Peyer's patch (tissue), 4 donors: ENCODE measurements at places on chromosomes 6 and 20. TPM values are rescaled to one million over a fixed set of nuclear protein-coding genes. Genes with fewer than 3 reads are reported as not detected.

ROMO1 gene
- total RNA-seq = 259 TPM

GRCh38 chr6:101760843-101761621 lies 367.5 kb downstream of the GRIK2 start:
- H3K4me1 ChIP-seq = no peaks in the 10 kb centered on the region
- H3K4me3 ChIP-seq = no peak overlapping the region
- H3K27ac ChIP-seq = no peak overlapping the region
- no peaks in the 10 kb centered on the region for H3K36me3 ChIP-seq
- no peak for DNase-seq
- H3K27me3 ChIP-seq = no peaks in the 10 kb centered on the region

DNA sequence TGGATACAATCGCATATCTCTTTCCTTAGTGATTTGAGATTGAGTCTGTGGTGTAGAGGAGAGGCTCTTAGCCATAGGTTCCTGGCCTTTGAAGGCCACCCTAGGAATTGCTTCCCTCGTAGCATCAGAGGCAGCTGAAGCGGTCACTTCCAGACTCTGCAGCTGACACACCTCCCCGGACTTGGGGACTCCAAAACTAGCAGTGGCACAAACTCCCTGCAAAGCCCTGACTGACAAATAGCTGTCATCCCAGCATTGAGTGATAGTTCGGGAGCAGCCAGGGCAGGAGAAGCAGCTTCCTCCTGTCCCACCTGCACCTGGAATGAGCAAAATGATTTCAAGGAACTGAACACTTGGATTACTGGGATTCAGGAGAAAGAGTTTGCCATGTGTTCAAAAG lies 100.5 kb upstream of the QKI start:
- no peaks in the 10 kb centered on the region for H3K27me3 ChIP-seq
- H3K4me1 ChIP-seq = no peaks in the 10 kb centered on the region
- no peak overlapping the region for H3K27ac ChIP-seq
- H3K4me3 ChIP-seq = no peak overlapping the region
- no peaks in the 10 kb centered on the region for H3K36me3 ChIP-seq

DNA sequence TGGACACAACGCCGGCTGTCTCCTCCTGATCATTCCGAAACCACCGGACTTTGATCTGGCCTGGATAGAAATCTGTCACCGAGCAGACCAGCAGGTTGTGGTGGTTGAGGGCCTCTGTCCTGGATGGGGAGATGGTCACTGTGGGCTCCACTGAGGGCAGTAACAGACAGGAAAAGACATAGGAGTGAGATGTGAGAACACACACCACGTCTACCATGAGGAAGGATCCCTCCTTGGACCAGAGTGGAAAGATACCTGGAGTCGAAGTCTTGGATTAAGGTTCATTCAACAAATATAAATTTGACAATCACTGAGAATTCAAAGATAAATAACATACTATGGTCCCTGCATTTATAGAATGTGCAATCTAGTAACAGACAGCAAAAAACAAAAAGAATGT lies 4.4 kb downstream of the HLA-DQB1 start:
- no peak for DNase-seq
- no peak overlapping the region for H3K4me3 ChIP-seq
- H3K27ac ChIP-seq = no peak overlapping the region

GRM1 gene
- not detected for total RNA-seq

DNA sequence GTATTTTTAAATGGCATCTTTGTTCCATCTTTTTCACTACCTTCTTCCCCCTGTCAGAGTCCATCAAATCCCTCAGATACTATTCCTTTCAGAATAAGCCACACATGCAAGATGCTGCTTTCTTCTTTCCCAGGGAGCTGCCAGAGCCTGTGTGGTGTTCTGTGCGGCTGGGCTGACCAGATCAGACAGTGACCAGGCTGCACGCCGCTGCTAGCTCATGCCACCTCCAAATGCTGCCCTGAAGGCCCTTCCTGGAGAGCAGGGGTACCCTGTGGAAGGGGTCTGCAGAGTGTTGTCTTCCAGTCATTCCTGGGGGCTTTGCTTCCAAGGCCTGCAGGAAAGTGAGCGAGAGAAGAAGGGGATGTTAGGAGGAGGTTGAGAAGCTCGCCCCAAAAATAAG lies 179.1 kb upstream of the SUPT3H start:
- no peak for DNase-seq
- H3K4me3 ChIP-seq = no peak overlapping the region
- no peaks in the 10 kb centered on the region for H3K4me1 ChIP-seq
- H3K36me3 ChIP-seq = no peaks in the 10 kb centered on the region
- peak overlapping the region; percentile 44 for H3K27ac ChIP-seq

DNA sequence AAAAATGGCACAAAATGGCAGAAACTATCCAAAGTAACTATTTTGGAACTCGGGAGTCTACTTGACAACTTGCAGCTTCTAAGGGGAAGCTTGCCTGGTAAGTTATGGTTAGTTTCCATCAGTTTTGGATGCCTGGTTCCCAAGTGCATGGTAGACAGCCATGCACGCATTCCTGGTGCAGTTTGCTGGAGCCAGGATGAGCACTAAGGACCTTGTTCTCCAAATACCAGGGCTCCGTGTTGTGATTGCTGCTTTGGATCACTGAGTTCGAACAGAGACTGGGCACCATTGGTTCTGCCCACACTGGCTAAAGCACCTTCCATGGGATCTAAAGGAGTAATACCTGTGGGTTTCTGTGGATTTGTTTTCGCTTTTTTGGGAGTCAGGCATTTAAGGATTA lies 103.7 kb downstream of the FAM120B start:
- H3K27me3 ChIP-seq = no peaks in the 10 kb centered on the region
- no peak overlapping the region for H3K4me3 ChIP-seq
- H3K27ac ChIP-seq = no peak overlapping the region
- H3K36me3 ChIP-seq = peaks cover 13% of the 10 kb centered on the region

MUC22 gene
- not detected for total RNA-seq

SNRPB2 gene
- total RNA-seq = 9.9 TPM

- peak overlapping the region; percentile 92 for H3K27ac ChIP-seq
- H3K4me3 ChIP-seq = peak overlapping the region; percentile 84
- H3K36me3 ChIP-seq = peaks cover 32% of the 10 kb centered on the region
- no peak for DNase-seq
- H3K4me1 ChIP-seq = no peaks in the 10 kb centered on the region
Observed at GRCh38 chr6:159760602-159761057, 1.2 kb upstream of the ACAT2 start.

DNA sequence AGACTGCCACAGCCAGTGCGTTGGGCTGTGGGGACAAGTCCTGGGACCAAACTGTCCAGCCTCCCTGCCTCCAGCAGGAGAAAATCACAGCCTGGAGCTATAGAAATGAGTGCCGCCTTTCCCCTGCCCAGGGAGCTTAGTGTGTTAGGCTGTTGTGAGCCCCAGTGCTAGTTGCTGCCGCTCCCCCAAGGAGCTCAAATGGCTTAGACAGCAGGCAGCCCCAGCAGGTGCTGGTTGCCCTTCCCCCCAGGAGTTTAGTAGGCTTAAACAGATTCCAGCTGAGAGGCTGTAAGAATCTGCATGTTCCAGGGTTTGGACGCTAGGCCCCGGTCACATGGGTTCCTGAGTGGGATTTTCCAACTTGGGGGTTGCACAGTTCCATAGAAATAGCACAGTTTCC lies 27.2 kb upstream of the HMGN3 start:
- H3K4me1 ChIP-seq = no peaks in the 10 kb centered on the region
- no peak for DNase-seq

GJA1 gene
- total RNA-seq = 19.8 TPM

GPR6 gene
- not detected for total RNA-seq

DNA sequence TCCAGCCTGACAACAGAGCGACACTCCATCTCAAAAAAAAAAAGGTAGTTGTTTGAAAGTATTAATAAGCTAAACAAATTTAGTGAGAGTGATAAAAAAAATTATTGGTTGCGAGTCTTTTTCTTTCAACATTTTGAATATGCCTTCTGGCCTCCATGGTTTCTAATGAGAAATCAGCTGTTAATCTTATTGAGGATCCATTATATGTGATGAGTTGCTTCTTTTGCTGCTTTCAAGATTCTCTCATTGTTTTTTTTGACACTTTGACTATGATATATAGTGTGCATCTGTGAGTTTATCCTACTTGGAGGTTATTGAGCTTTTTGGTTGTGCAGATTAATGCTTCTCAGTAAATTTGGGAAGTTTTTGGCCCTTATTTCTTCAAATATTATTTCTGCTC lies 15.6 kb upstream of the CMTR1 start:
- no peak overlapping the region for H3K4me3 ChIP-seq
- H3K27me3 ChIP-seq = no peaks in the 10 kb centered on the region
- H3K4me1 ChIP-seq = no peaks in the 10 kb centered on the region
- H3K36me3 ChIP-seq = no peaks in the 10 kb centered on the region
- DNase-seq = no peak

GRCh38 chr6:158066136-158066781 lies 84.6 kb downstream of the SYNJ2 start:
- DNase-seq = no peak
- no peaks in the 10 kb centered on the region for H3K4me1 ChIP-seq
- no peak overlapping the region for H3K27ac ChIP-seq

ATAT1 gene
- total RNA-seq = 25.2 TPM

- H3K4me3 ChIP-seq = no peak overlapping the region
- no peak for DNase-seq
- no peak overlapping the region for H3K27ac ChIP-seq
- H3K27me3 ChIP-seq = no peaks in the 10 kb centered on the region
Observed at GRCh38 chr20:16926626-16927430, 178.7 kb downstream of the OTOR start.

EDN1 gene
- total RNA-seq = 5.8 TPM

GRCh38 chr6:1335367-1336037 lies 23.6 kb downstream of the FOXQ1 start:
- no peaks in the 10 kb centered on the region for H3K36me3 ChIP-seq
- H3K27me3 ChIP-seq = no peaks in the 10 kb centered on the region
- H3K27ac ChIP-seq = no peak overlapping the region
- peak; percentile 58 for DNase-seq
- H3K4me1 ChIP-seq = no peaks in the 10 kb centered on the region
- H3K4me3 ChIP-seq = no peak overlapping the region

DNA sequence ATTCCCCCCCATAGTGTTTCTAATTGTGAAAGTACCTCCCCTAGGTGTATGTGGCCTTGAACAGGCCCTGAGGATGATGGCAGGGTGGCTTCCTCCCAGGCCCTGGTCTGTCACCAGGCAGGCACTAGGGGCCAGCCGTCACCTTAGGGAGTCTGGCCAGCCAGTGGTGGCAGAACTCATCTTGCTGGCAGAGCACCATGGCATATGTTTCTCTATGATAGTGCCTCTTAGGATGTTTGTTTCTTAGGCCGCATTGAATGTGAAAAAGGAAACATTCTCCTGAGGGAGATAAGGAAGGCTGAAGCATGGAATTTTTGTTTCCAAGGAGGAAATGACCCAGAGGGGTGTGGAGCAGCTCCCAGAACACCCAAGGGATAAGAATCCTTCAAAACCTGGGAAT lies 45.2 kb upstream of the KLHL31 start:
- no peaks in the 10 kb centered on the region for H3K36me3 ChIP-seq
- no peak overlapping the region for H3K27ac ChIP-seq
- no peak overlapping the region for H3K4me3 ChIP-seq
- no peaks in the 10 kb centered on the region for H3K4me1 ChIP-seq

DNA sequence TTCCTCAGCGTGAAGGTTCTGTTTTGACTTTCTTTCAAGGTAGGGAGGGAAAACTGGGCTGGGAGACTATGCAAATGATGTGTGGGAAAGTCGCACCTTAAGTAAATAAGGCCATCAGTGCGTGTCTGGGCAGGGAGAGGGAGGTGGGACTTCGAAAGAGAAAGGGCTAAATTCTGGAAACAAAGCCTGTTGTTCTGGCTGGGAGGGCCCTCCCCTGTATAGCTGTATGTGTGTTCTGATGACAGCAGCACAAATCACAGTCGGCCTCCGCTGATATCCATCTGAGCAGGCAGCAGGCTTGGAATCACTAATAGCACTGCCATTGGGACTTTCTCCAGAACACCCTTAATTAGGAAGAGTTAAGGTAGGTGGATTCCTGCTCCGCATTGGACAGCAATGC lies 19.2 kb downstream of the JAG1 start:
- H3K36me3 ChIP-seq = no peaks in the 10 kb centered on the region
- no peak for DNase-seq
- H3K4me1 ChIP-seq = no peaks in the 10 kb centered on the region
- H3K27me3 ChIP-seq = no peaks in the 10 kb centered on the region
- no peak overlapping the region for H3K4me3 ChIP-seq

PRIM2 gene
- total RNA-seq = 4.9 TPM

FAM209B gene
- not detected for total RNA-seq

DNA sequence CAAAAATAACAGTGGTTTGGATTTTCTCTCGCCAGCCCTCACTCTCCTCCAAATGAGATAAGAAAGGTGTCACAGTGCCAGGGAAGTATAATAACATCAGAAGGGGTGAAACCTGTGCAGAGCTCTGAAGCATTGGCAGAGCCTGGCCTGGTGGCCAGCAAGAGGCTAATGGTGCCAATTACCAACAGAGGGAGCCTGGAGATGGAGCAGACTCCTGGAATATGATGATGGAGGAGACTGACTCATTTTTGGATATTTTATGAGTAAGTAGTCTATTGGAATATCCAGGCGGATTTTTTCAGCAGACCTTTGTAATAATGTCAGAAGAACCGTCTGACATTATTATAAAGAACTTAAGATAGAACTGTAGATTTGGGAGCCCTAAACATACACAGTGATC lies 442.6 kb upstream of the MARCKS start:
- H3K4me1 ChIP-seq = no peaks in the 10 kb centered on the region
- H3K27me3 ChIP-seq = no peaks in the 10 kb centered on the region
- no peak overlapping the region for H3K4me3 ChIP-seq
- H3K27ac ChIP-seq = no peak overlapping the region

- no peaks in the 10 kb centered on the region for H3K27me3 ChIP-seq
- H3K27ac ChIP-seq = no peak overlapping the region
- no peak overlapping the region for H3K4me3 ChIP-seq
- H3K4me1 ChIP-seq = peaks cover 3% of the 10 kb centered on the region
- no peaks in the 10 kb centered on the region for H3K36me3 ChIP-seq
- DNase-seq = no peak
Observed at GRCh38 chr6:131004387-131004755, 58.7 kb downstream of the EPB41L2 start.

SLC35D3 gene
- not detected for total RNA-seq

HLA-DOB gene
- 13.2 TPM for total RNA-seq
